Esophagus mucosa (tissue), 1 donor: ENCODE measurements at places on chromosomes 1 and 21. TPM values are rescaled to one million over a fixed set of nuclear protein-coding genes. Genes with fewer than 3 reads are reported as not detected.

GRCh38 chr1:16248603-16249516, 11.9 kb upstream of the CPLANE2 start:
- ATAC-seq = peak; percentile 25

- no peak for ATAC-seq
Observed at GRCh38 chr1:181398544-181398943, 84.8 kb upstream of the CACNA1E start.

Gene OR6N1
- total RNA-seq = not detected

Gene FGR
- 1.3 TPM for total RNA-seq

Gene AGO4
- 5.6 TPM for total RNA-seq

Gene C1orf87
- not detected for total RNA-seq
